ENCODE measurements at places on chromosomes 4 and X.

DNA sequence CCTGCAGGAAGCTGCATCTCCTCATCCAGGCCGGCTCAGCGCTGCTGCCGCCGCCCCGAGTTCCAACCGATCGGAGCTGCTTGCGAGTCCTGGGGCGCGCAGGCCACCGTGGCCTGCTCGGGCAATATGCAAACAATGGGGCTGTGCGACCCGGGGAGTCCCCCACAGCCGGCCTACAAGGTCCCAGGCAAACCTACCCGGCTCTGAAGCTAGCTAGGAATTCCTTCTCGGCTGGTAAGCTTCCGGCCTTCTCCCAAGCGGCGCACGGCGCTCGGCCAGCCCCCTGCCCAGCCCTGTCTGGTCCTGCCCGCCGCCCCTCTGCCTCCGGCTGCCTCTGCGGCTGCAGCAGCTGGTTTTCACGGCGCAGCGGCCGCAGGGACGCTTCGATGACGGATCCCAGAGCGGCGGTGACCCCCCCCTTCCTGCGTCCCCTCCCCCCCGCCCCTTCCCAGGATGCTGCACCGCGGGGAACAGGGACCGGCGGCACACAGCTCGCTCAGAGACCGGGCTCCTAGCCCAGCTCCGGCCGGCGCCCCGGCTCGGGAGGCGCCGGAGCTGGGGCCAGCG is 59.4 kb downstream of the TSC22D3 start:
- DNase-seq: peak; percentile 42

GRCh38 chr4:7831330-7831729 is 108.3 kb downstream of the AFAP1 start:
- no peak for DNase-seq

GRCh38 chr4:24226023-24226422 is 336.2 kb upstream of the PPARGC1A start:
- no peak for DNase-seq

- no peak for DNase-seq
These were observed 702 bp downstream of the MMGT1 start for GRCh38 chrX:135973025-135973547.

GRCh38 chr4:82638479-82638878 is 76.7 kb upstream of the TMEM150C start:
- no peak for DNase-seq

DNA sequence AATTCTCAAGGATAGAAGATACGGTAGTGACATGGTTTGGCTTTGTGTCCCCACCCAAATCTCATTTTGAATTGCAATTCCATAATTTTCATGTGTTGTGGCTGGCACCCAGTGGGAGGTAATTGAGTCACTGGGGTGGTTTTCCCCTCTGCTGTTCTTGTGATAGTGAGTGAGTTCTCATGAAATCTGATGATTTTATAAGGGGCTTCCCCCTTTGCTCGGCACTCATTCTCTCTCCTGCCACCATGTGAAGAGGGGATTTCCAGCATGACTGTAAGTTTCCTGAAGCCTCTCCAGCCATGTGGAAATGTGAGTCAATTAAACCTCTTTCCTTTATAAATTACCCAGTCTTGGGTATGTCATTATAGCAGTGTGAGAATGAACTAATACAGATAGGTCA is 8.5 kb upstream of the SPANXN4 start:
- no peak for DNase-seq

GRCh38 chr4:92447255-92447905 is 143.6 kb downstream of the GRID2 start:
- no peak for DNase-seq

Data from naive thymus-derived CD8-positive, alpha-beta T cell (primary cell).